ENCODE measurements at places on chromosomes 13 and 19.

GRCh38 chr19:46555628-46556280 lies 45.4 kb upstream of the CALM3 start:
- DNase-seq: peak; percentile 66

- no peak for DNase-seq
Observed at GRCh38 chr13:72201726-72202125, 334.7 kb upstream of the DACH1 start.

- DNase-seq: no peak
Observed at GRCh38 chr13:46010148-46010547, 42.4 kb downstream of the ZC3H13 start.

GRCh38 chr13:45063261-45063860 lies 56.9 kb upstream of the GTF2F2 start:
- no peak for DNase-seq

- peak; percentile 94 for DNase-seq
Observed at GRCh38 chr19:42244347-42245220, 2.2 kb upstream of the GSK3A start.

GRCh38 chr13:109781384-109782065 lies 4.9 kb downstream of the IRS2 start:
- no peak for DNase-seq

DNA sequence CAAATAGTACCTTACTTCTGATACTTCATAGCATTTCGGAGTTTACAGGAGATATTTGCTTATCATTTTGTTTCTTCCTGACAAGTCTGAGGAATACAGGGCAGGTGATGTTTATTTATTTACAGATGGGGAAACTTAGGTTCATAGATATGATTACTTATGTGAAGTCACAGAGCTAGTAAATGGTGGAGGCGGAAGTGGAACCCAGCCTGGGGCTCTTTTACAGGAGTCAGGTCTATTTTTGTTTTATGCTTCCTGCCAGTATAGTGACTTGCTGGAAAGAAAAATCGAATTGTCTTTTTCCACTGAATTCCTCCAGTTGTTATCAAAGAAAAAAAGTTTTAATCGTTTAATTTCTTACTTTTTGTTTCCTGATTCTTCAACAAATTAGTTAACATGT lies 66.5 kb downstream of the DGKH start:
- DNase-seq: no peak

- no peak for DNase-seq
Observed at GRCh38 chr19:6238643-6239281, 41.0 kb downstream of the MLLT1 start.

GRCh38 chr13:106475852-106476251 lies 59.6 kb downstream of the EFNB2 start:
- DNase-seq: no peak

DNA sequence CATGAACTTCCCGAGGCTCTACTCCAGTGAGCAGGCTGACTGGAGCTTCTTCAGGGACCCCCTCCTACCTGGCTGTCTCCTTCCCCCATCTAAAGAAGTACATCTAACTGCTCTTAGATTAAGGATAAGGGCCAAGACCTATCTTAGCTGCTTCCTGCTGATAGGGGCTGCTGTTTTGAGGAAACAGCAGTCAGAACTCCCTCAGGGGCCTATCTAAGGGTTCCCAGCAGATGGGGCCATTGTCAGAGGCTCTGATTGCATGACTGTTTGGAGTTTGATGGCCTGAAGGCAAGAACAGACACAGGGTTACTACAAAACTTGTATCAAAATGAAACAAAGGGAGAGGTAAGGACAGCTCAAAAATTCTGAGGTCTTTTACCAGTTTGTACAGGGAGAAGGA lies 2636.9 kb upstream of the PCDH20 start:
- DNase-seq: no peak

DNA sequence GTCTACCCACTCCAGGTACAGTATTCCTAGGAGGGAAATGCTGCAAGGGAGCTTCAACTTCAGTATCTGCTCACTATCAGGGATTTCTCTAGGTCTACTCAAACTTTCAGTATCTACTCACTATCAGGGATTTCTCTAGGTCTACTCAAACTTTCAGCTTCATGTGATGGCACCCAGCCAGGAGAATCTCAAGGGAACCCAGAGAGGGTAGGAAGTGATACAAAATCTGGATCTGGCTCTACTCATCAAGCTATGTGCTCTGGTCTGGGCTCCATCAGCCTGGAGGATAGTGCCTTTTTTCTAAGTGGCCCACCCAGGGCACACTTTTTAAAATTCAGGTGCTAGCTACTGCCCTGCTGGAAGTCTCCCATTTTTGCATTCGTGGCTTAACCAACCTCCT lies 52.3 kb upstream of the FNDC3A start:
- no peak for DNase-seq

- DNase-seq: peak; percentile 84
Observed at GRCh38 chr19:57819475-57820148, 4.9 kb upstream of the ZNF552 start.

GRCh38 chr13:90185734-90186133 lies 1161.8 kb upstream of the MIR17HG start:
- DNase-seq: no peak

DNA sequence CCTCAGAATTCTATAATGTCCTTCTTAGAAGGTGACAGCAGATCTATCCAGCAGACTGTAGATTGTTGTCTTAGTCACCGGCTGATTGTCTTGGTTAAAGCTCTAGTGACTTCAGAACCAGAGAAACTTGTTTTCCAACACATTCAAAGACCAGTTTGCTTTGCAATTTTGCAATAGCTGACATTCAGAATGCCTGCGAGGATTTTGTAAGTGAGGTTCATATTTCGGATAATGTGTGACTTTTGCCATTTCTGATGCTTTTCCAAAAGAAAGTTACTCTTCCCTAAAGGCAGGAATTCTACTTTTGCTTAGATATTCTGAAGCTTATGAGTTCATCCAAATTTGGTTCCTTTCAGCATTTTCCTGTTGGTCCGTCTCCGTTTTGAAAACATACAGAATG lies 13.2 kb downstream of the SPINT2 start:
- DNase-seq: no peak

- DNase-seq: no peak
Observed at GRCh38 chr13:106835477-106835876, 267.5 kb upstream of the ARGLU1 start.

DNA sequence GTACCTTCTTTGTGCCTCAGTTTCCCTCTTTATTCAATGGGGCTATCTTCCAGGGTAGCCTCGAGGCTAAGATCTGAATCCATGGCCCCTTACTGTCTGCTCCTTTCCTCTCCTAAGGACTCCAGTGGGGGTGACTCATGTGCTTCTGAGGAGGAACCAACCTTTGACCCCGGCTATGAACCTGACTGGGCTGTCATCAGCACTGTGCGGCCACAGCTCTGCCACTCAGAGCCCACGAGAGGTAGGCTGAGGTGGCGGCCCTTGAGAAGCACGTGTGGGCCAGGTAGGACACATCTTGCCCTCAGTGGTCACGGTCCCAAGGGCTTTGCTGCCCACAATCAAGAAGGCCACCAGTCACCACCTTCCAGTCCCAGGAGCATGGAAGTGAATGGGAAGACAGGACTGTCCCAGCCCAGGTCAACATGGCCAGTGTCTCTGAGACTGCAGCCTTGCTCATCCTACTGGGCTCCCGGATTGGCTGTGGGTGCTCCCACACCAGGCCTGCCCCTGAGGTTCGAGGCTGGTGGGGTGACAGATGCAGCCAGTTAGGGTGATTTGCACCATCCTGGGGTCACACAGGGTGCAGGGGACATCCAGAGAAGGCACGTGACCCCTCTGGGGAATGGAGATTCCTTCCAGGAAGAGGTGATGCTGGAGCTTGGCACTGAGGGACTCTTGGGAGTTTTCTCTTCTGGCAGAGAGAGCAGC lies 2.8 kb downstream of the TBC1D17 start:
- DNase-seq: no peak

GRCh38 chr19:41532526-41532925 lies 43.4 kb upstream of the CEACAM21 start:
- DNase-seq: no peak

GRCh38 chr19:48672994-48673393 lies at the start of gene NTN5:
Gene NTN5, minus strand, starts transcription at chr19:48673017. Its CDS starts 2,031 bp downstream, at chr19:48670986.
- no peak for DNase-seq

DNA sequence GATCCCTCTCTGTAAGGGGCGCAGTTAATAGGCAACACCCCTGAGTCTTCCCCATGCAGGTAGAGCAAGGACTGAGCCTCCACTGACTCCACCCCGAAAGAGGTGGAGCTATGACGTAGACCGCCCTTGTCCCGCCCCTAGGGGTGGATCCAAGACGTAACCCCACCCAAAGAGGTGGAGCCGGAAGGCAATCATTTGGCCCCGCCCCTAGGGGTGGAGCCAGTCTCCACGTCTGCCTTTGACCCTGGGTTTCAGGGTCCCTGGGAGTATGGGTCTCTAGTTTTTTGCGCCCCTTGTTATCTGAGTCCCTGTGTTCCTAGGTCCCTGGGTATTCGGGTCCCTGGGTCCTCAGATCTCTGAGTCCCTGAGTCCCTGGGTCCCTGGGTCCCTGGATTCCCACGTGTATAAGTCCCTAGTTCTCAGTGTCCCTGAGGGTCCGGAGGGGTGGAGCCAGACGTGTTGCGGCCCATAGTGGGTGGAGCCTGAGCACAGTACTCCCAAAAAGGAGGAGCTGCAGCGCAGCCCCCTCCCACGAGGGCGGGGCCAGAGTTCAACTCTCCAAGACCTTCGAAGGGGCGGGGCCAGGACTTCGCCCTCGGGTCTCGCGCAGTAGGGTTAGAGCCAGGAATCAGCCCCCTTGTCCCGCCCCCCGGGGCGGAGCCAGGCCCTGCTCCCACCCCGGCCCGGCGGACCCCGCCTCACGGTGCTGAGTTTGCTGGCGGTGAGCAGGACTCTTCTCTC lies 5.3 kb downstream of the DENND1C start:
- peak; percentile 17 for DNase-seq

- no peak for DNase-seq
Observed at GRCh38 chr19:7442423-7442822, 46.4 kb downstream of the PEX11G start.

DNA sequence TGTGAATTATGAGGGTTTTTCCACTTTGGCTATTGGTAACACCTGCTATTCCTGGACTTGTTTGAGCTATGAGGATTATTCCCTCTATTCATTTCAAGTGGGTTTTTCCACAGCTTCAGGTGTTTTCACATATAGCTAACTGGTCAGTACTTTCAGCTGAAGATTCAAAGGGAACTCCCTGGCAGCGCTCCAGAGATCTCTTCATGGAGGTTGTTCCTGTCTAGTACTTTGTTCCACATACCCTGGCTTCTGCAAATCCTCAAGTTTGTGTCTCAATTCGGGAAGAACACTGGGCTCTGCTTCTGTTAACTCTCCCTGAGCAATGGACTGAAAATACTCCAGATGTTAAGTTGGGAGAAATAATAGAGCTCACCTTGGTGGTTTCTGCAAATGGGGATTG lies 5.6 kb upstream of the ZNF607 start:
- DNase-seq: no peak

- DNase-seq: no peak
Observed at GRCh38 chr13:101331731-101332130, 84.6 kb downstream of the NALCN start.

DNA sequence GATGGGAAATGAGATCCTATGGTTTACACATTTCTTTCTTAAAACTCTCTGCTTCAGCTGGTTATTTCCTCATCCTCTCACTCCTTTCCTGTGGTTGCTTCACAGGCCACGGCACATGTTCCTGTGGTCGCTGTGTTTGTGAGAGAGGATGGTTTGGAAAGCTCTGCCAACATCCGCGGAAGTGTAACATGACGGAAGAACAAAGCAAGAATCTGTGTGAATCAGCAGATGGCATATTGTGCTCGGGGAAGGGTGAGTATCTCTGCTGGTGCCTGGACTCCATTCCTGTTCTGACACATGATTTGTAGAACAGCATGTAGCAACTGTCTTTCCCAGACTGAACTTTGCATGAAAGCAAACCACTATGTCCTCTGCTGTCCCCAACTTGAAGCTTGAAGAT lies 254.2 kb downstream of the ITGBL1 start:
- peak; percentile 16 for DNase-seq

DNA sequence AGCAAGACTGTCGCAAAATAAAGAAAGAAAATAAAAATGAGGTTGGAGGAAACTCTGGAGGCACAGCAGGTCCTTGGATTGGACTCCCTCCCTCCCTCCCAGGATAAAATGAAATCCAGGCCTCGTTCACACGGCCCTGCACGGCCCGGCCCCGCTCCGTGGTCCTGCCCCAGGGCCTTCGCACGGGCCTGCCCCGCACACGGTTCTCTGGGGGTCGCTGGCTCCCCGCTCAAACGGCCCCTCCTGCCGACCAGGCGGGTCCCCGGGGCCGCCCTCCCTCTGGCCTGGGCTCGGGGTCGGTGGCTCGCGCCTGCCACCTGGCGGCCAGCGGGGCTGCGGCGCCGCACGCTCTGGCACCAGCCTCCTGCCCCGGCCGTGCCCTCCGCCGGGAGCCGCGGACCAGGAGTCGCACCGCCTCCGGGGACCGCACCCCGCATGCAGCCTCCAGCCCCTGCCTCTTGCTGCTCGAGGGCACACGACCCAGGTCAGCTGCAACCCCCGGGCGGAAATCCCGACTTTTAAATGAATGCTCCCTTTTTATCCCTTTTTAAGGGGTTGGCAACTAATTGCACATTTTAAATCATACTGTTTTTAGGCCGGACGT lies 1.5 kb upstream of the WDR18 start:
- peak; percentile 37 for DNase-seq

GRCh38 chr13:46035066-46035465 lies 17.5 kb downstream of the ZC3H13 start:
- no peak for DNase-seq

- no peak for DNase-seq
Observed at GRCh38 chr13:83470133-83470797, 412.0 kb downstream of the SLITRK1 start.

DNA sequence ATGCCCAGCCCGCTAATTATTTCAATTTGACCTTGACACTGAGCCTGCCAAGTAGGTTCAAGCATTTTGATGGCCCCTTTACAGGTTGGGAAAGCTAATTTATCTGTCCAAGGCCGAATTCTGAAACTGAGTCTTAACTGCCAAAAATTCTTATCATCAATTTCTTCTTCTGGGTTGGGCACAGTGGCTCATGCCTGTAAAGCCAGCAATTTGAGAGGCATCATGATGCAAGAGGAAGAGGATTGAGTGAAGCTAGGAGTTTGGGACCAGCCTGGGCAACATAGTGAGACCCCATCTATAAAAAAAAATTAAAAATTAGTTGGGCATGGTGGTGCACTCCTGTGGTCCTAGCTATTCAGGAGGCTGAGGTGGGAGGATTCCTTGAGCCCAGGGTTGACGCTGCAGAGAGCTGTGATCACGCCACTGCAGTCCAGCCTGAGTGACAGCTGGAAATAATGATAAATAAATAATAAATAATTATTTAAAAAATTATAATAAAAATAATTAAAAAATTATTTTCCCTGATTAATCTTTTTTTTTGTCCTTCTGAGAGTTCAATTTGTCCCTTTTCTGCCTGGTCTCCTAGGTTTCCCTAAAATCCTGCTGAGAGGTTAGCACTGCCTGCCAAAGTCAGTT lies 1.3 kb upstream of the LDLR start:
- DNase-seq: no peak

- DNase-seq: no peak
Observed at GRCh38 chr19:5623397-5624017, 624 bp downstream of the SAFB start.

GRCh38 chr13:75458696-75459422 lies 23.1 kb downstream of the TBC1D4 start:
- DNase-seq: no peak

Data from inflammatory macrophage treated with lipopolysaccharide for 1 hour (primary cell).